Cardiac ventricle fibroblast (primary cell): ENCODE measurements at places on chromosomes 1 and 21. TPM values are rescaled to one million over a fixed set of nuclear protein-coding genes. Genes with fewer than 3 reads are reported as not detected.

AMPD1 gene
- not detected in 2 replicates for total RNA-seq

ATP5PF gene
- total RNA-seq, result 78.5 and 111 TPM in 2 replicates

CDCA8 gene
- total RNA-seq, result 0.87 and 2.1 TPM in 2 replicates

SH2D2A gene
- 0.37 and 0.88 TPM in 2 replicates for total RNA-seq

LRRC71 gene
- total RNA-seq, result not detected in 2 replicates

TNFRSF18 gene
- total RNA-seq, result 4.1 TPM in 1 of 2 replicates, not detected in the other

PTTG1IP gene
- total RNA-seq, result 186 and 220 TPM in 2 replicates

PYHIN1 gene
- total RNA-seq, result not detected in 2 replicates

PLK3 gene
- total RNA-seq, result 12.3 and 12.9 TPM in 2 replicates

RGS13 gene
- total RNA-seq, result not detected in 2 replicates

AADACL4 gene
- total RNA-seq, result not detected in 2 replicates

CELA2A gene
- not detected in 2 replicates for total RNA-seq

TESK2 gene
- 2.2 and 3.3 TPM in 2 replicates for total RNA-seq

OR2T1 gene
- total RNA-seq, result not detected in 2 replicates

IPO13 gene
- total RNA-seq, result 19.4 and 23.2 TPM in 2 replicates

LRRC38 gene
- total RNA-seq, result not detected in 2 replicates

CD34 gene
- total RNA-seq, result 6.1 and 7.4 TPM in 2 replicates

HYI gene
- 7.5 and 9.1 TPM in 2 replicates for total RNA-seq

KIF2C gene
- total RNA-seq, result 2.1 and 2.3 TPM in 2 replicates

SPRR1A gene
- not detected in 2 replicates for total RNA-seq

UBXN10 gene
- total RNA-seq, result 0.05 TPM in 1 of 2 replicates, not detected in the other

COL16A1 gene
- 92.6 and 160 TPM in 2 replicates for total RNA-seq

LIPI gene
- total RNA-seq, result not detected in 2 replicates

OR2L13 gene
- total RNA-seq, result not detected in 2 replicates
